ENCODE measurements at places on chromosomes 2 and 18.

GRCh38 chr2:194223218-194223617, 1433.8 kb upstream of the SLC39A10 start:
- no peak for DNase-seq

GRCh38 chr2:20050646-20051531, 539 bp downstream of the LAPTM4A start:
- peak; percentile 61 for DNase-seq

DNA sequence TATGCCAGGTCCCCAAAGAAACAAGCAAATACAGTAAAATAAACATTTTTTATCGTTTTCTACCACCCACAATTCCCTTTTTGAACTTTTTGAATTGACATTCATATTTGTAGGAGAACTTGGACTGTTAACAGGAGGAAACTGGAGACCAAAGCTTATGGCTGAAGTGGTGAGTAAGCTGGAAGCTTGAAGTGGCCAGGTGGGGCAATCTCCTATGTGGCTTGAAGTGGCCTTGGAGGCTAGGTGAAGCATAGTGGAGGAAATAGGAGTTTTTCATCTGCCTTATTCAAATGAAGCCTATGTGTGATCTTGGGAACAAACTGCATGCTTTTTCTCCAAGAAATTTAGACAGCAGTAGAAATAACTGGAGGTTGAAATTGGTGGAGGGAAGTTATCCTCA, 962.9 kb upstream of the FANCL start:
- no peak for DNase-seq

- no peak for DNase-seq
These were observed 5.4 kb upstream of the POU3F3 start for GRCh38 chr2:104848526-104848925.

GRCh38 chr18:79399275-79400081, 3.7 kb downstream of the NFATC1 start:
- no peak for DNase-seq

GRCh38 chr18:5937795-5938194, 42.5 kb upstream of the TMEM200C start:
- DNase-seq: no peak

DNA sequence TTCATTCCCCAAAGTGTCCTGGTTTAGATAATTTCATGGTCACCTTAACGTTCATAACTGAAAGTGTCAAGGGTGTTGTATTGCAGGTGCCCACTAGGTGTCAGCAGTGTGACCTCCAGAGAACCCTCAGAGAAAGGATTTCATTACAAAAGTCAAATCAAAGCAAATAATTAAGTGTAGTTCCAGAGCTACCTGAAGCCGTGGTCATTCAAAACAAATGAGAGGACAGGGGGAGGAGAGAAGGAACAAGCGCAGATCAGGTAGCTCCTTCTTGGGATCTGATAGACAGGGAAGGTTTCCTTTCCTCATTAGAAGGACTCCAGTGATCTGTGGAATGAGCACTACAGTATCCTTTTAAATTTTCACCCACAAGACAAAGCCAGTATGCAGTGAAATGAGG, at the start of gene SLC9A4:
Gene SLC9A4, plus strand, starts transcription at position 207 of the 400 bp plus-strand sequence. CDS start 534 bp downstream, outside the sequence.
- DNase-seq: peak; percentile 25

DNA sequence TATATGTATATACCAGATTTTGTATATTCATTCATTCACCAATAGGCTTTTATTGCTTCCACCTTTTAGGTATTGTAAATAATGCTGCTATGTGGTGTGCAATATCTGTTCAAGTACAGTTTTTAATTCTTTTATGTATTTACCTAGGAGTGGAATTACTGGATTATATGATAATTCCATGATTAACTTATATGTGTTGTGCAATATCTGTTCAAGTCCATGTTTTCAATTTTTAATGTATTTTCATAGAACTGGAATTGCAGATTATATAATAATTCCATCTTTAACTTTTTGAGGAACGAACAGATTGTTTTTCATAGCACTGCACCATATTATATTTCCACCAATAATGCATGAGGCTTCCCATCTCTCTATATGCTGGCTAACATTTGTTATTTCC, 50.6 kb upstream of the L3MBTL4 start:
- DNase-seq: no peak

DNA sequence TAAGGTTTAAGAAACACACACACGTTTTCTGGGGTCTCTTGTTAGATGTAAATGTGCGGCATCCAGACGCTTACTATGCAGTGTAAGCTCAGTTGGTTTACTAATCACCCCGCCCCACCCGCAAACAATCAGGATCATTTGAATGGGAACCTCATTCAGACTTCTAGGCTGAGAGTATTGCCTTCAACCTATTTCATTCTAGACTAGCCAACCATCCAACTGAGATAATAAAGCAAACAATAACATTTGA, 1.3 kb upstream of the FIGN start:
- no peak for DNase-seq

DNA sequence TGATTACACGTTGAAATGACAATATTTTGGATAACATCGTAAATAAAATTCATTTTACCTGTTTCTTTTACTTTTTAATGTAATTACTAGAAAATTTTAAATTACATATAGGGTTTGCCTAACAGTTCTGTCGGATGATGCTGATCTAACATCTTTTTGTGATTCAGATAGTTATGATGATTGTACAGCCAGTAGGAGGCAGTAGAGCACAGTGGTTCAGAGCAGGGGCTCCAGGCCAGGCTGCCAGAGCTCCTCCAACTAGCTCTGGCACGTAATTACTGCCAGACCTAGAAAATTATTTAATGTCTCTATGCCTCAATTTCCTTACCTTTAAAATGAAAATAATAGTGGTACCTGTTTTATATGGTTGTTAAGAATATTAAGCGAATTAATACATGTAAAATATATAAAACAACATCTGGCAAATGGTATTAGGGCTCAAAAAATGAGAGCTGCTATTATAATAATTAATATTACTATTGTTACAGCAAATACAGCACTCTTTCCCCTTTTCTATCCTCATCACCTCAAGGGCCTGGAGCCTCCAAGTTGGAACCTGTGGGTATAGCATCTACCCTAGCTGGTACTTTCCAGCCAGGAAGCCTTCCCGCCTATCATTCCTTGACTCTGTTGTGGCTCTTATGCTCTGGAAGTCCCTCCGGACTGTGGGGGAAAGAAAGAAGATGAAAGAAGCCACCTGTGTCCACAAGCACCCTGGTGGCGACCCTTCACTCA, 47.7 kb upstream of the PLA2R1 start:
- DNase-seq: peak; percentile 74

DNA sequence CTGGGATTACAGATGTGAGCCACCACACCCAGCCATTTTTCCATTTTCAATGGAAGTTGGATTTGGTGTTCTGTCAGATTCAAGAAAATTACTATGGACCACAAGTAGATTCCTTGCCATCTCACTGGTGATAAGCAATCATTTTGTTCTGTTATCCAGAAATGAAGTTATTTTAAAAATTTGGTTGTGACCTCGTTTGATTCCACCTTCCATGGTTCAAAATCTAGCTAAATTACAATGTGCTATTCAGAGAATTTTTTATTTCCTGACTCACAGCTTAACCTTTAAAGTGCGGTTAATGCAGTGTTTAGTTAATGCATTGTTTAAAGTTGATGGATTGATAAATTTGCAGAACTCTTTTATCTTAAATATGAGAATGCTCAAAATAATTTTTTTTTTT, 243.2 kb upstream of the BOD1L2 start:
- no peak for DNase-seq

DNA sequence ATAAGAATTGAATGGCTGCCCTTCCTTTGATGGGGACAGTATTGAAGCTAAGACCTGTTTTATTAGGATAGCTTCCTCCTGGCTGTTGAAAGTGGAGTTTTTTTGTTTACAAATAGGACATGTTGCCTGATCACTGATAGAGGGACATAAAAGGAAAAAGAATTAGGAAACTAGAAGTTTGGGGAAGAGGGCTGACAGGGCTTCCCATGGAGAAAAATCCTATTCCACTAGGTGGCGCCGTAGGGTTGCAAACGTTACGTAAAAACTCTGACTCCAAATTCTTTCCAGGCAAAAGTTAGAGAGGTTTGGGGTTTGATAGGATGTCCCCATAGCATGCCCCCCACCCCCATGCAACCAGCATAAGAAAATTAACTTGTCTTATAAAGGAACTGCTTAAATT, 11.1 kb upstream of the RBFA start:
- no peak for DNase-seq

- DNase-seq: no peak
These were observed 17.8 kb downstream of the CFAP210 start for GRCh38 chr2:169676357-169676756.

DNA sequence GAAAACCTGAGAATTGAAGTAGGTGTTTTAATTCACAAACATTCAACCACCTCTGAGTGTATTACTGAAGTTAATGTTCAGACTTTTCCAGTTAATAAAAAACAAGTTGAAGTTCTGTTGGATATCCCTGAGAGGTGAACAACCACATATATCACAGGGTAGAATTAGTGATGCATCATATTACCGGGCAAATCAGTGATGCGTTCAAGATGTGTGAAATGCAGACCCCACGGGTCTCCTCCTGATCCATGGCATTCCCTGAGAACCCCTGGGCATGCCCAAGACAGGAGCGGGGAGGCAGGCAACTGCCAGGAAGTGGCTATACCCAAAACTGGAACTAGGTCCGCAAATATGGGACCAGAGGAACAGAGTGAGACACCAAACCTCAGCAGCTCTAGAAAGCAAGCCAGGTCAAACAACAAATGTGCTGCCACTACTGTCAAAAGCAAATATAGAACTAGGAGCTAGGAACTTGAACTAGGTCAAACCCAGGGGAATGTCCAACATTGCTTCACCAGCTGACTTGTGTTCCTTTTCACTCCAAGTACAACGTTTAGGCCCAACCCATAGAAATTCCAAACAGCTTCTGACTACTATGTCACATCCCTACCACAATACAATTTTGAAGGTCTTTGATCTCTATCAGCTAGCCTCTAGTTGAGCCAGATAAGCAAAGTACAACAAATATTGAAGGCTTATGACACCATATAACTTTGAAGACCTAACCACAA, 20.2 kb downstream of the PSTPIP2 start:
- no peak for DNase-seq

- no peak for DNase-seq
These were observed 147.6 kb upstream of the CAB39 start for GRCh38 chr2:230564805-230565779.

DNA sequence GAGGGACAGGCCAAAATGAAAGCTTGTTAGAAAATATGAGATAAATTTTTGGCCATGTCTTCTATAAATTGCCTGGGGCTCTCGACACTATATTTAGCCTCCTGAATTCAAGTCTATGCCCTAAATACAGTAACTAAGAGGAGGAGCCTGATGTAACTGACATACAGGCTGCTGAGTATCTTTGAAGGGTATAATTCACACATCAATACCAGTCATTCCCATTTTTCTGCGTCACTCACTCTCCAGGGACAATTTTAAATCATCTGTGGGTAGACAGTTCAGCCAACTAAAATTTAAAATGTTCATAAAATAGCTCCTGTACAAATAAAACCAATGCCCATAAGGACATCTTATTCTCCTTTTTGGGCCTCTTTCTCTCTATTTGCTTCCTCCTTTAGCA, 105.9 kb downstream of the AP1S3 start:
- no peak for DNase-seq

Data from midbrain (tissue), 1 donor.